ENCODE measurements at places on chromosomes 6 and 20. TPM values are rescaled to one million over a fixed set of nuclear protein-coding genes. Genes with fewer than 3 reads are reported as not detected.

DNA sequence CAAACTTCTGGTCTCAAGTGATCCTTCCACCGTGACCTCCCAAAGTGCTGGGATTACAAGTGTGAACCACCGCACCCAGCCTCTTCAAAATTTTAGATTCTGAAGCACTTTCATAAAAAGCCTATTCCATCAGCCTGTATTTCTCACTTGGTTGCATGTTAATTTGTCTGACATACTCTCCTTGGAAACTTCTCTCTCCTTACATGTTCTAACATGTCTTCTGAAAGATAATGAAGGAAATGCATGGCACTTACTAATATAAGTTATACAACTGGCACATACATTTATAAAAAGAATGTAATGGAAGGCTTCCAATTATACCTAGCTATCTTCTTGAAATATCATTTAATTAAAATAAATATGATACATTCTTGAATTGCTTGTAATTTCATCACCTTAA is 597.5 kb downstream of the TBC1D32 start:
- DNase-seq: no peak

DNA sequence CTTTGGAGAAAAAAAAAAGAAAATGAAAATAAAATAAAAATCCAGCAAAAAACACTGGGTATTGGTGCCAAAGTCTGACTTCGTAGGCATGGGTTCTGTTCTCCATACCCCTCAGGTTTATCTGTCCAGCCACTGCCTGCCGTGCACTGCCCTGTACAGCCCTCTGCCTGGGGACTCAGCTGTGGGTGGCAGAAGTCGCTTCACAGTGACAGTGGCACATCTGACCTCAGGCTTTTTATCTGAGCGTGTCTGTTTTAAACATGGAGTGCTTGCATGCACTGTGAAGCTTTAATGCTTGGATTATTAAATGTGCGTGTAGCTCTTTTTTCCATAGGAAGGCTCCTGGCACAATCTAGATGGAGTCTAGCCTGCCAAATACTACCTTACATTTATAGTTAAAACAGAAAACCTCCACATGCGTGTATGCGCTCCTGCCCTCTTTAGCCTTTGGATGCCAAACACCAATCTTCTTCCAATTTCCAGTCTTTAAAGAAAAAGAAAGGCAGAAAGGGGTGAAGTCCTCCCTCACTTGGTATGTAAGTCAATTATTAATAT is 375.5 kb downstream of the UTRN start:
- DNase-seq: no peak

- peak; percentile 15 for DNase-seq
These were observed 600 bp downstream of the XPO5 start for GRCh38 chr6:43575105-43575771.

Gene C20orf202
- total RNA-seq: 0.16 TPM

DNA sequence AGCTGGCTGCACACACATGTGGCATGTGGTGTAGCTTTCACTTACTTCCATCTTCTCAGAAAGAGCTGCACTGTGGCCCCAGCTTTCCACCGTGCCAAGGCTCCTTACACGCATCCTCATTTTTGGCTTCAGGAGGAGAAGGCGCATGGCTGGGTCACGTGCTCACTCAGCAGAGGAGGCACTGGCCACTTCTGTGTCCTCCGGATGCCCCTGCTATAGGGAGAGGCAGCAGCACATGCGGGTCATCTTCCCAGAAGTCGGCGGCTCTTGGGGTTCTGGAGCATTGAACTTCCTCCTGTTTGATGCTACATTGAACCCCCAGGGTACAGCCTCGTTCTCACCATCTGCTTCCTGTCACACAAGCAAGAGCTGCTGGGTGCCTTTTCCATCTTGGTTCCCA is 111.3 kb downstream of the FAM120B start:
- no peak for DNase-seq

Gene BTN1A1
- total RNA-seq: not detected

Gene EGFL8
- 20.1 TPM for total RNA-seq

DNA sequence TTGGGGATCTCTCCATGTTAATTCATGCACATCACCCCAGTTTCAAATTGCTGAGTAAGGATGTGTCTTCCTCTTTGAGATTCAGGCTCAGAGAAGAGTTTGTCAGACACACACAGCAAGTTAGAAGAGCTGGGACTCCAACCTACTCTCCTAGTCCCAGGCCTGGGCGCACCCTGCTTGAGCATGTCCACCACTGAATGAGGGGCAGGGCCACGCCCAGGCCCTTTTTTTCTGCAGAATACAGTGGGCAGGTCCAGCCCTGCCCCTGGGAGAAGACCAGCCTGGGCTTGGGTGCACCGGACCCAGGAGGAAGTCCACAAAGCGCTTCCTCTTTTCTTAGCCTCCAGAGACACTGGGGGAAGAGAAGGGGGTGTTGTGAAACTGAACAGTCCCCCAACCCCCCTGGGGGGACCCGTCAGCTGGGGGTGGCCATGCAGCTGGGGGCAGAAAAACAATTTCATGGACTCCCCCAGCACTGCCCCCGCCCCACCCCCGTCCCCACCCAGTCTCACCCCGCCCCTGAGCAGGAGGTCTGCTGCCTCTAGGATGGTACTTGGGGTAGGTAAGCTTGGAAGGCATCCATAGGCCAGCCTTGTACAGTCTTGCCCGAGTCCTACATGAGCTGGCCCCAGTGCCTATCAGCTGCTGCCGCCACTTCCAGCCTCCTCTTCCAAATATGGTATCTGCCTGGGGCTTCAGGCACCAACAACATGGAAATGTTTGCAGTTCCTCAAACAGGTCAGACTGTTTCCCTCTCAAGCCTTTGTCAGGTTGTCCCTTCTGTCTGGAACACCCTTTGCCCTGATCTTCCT is 11.7 kb upstream of the HCK start:
- no peak for DNase-seq

- DNase-seq: no peak
These were observed 63.8 kb upstream of the EIF2S2 start for GRCh38 chr20:34175879-34176278.

DNA sequence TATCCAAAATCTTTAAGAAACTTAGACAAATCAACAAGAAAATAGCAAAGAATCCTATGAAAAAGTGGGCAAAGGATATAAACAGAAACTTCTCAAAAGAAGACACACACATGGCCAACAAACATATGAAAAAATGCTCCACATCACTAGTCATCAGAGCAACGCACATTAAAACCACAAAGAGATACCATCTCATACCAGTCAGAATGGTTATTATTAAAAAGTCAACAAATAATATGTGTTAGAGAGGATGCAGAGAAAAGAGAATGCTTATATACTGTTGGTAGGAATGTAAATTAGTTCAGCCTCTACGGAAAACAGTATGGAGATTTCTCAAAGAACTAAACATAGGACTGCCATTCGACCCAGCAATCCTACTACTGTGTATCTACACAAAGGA is 212.0 kb upstream of the DTNBP1 start:
- DNase-seq: no peak

Gene DNMT3B
- 0.68 TPM for total RNA-seq

Gene RNGTT
- 23.1 TPM for total RNA-seq

GRCh38 chr6:81969011-81969410 is 216.5 kb upstream of the TENT5A start:
- DNase-seq: no peak

GRCh38 chr6:33880766-33881165 is 77.0 kb upstream of the MLN start:
- no peak for DNase-seq

DNA sequence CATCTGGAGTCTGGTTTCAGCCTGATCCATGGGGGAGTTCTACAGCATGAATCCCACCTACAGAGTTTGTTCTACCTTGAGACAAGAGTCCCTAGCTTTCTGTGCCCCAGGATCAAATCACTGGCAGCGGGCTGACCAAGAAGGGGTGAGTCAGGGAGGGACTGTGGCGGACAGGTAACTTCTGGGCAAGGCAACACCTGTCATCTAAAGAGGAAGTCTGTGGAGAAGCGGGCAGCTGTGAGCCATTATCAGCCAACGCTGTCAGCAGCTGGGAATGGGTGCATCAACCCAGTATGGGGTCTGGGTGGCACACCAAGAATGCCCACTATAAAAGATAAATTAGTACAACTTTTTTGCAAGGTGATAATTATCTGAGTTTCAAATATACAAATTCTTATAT is 45.9 kb downstream of the UBE3D start:
- no peak for DNase-seq

DNA sequence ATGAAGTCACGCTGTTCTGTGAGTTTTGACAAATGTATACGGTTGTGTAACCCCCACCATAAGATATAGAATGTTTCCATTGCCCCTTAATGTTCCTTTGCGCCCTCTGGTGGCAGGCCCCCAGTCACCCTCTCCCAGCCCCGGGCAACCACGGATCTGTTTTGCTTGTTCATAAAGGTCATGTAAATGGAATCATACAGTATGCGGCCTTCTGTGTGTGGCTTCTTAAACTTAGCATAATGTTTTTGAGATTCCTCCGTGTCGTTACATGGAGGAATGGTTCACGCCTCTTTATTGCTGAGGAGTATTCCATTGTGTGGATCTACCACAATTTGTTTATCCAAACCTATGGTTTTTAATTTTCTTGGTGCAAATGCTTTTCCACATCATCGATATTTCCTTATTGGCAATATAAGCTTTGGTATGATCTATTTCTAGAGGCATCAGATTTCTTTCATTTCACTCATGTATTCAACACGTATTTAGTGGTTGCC is 28.4 kb downstream of the LYRM2 start:
- peak; percentile 73 for DNase-seq

Gene KIF25
- total RNA-seq: not detected

Gene OR12D3
- not detected for total RNA-seq

DNA sequence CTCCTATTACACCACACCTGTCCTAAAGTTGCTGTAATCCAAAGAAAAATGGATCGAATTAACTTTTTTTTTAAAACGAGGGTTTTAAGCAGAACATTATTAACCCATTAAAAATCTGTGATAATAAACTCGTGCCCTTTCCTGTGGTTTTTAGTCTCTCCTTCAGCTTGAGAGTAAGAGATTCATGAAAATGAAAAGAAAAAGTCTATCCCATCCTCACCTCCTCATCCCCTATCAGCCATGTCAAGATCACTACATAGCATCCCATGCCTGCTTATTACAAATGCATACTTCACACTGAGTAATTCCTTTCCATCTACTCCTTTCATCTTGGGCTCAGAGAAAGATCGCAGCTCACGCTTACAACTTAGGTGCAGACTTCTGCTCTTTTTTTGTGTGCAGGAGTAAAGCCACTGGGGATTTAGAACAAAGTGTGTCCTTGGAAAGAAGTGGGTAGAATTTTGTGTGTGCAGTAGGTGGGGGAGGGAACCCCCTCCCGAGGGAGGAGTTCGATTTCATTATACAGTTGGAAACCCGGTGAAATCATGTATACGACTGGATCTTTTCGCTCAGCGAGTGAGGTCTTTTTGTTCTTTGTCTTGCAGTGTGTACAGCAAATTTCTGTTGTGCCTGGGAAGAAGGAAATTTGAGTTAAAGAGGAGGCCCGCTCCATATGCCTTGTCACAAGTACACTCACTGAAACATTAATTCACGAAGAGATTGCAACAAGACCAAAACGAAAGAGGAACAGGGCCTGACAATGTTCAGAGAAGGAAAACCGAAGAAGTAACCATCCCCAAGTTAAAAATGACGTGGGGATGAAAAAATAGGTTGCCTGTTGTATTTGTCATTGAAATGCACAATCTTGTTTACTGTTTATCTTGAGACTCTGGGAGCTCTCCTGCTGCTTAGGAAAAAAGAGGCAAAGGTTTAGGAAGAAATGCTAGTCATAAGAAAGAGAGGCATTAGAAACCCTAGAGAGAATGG is 146.5 kb upstream of the ZNF217 start:
- no peak for DNase-seq

- DNase-seq: no peak
These were observed 841.8 kb downstream of the PHF3 start for GRCh38 chr6:64477391-64477790.

Gene CST9
- total RNA-seq: not detected

DNA sequence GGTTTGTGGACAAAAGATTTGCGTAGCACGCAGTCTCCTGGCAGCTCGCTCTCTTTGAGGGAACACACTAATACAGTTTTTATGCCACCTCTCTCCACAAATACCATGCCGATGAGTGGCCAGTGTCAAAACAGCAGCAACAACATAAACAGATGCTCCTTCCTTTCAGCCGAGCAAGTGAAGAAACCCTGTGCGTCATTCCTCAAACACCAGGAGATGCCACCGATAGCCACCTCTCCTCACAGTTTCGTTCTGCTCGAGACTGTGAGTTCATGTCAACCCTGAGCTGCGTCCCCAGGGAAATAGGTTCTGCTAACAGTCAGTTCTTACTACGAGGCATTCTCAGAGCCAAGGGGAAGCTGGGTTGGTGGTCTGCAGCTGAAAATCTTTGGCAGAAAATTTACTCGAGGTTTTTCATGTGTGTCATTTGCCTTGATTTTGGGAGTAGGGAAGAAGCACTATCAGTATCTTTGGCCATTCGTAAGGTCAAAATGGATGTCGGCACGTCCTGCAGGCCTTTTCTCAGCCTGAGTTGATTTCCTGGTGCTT is 59.9 kb downstream of the EYA2 start:
- no peak for DNase-seq

Gene PLCB4
- 0.40 TPM for total RNA-seq

DNA sequence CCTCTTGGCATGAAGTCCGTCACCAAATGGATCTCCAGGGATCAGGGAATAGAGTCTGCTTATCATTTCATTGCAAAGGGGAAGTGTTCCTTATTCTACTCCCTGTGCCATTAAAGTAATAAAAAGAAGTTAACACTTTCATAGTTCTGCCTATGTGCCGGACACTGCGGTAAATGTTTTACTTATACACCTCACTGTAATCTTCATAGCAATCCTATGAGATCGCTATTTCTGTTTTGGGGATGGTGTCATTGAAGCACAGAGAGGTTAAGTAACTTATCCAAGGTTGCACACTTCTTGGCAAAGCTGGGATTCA is 177.7 kb downstream of the TSHZ2 start:
- no peak for DNase-seq

DNA sequence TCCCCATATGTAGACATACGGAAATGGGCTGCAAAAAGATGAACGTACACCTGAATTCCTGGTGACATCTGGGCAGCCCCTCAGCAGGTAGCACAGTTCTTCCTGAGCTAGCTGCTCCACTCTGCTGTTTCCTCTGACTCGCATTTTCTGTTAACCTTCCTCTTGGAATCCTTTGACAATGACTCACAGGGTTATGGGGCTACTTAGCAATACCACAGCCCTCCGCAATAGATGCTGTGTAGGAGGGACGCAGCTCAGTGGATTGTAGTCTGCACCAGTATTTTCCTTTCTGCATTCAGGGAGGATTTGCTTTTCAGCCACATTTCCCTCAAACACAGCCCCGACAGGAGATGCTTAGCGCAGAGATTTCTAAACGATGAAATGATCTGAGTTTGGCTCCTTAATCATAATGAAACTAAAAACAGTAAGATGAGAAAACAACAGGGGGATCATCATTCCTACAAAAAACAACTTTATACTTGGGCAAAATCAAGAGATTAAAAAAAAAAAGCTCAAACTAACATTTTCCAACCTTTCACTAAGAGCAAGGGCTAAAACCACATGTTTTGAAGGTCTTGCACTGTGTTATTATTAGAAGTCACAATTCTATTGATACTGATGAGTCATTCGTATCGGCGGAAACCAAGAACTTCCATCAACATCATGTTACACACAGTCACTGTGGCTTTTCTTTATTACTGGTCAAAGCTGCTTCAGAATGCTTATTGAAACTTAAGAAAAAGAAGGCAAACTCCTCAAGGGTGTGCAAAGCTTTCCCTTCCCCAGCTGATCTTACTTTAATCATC is 12.2 kb downstream of the BACH2 start:
- peak; percentile 65 for DNase-seq
